ENCODE measurements at places on chromosomes 7 and 10. TPM values are rescaled to one million over a fixed set of nuclear protein-coding genes. Genes with fewer than 3 reads are reported as not detected.

Gene C10orf62
- 0.26 TPM for total RNA-seq

- peak; percentile 77 for DNase-seq
Observed at GRCh38 chr10:61902445-61903220, 1.1 kb downstream of the ARID5B start.

GRCh38 chr7:146136357-146136875 lies 19.8 kb downstream of the CNTNAP2 start:
- DNase-seq: no peak

GRCh38 chr10:9860045-9860444 lies 1157.6 kb upstream of the CELF2 start:
- no peak for DNase-seq

Gene PLAC9
- 1.0 TPM for total RNA-seq

GRCh38 chr10:78985973-78986818 lies 82.6 kb upstream of the ZMIZ1 start:
- peak; percentile 45 for DNase-seq

Gene PRF1
- total RNA-seq: not detected

- DNase-seq: peak; percentile 49
Observed at GRCh38 chr10:93579089-93579488, 12.6 kb downstream of the FFAR4 start.

Gene LIPK
- not detected for total RNA-seq

GRCh38 chr10:82420001-82420400 lies 545.0 kb downstream of the NRG3 start:
- DNase-seq: no peak

GRCh38 chr7:84462259-84462658 lies 267.7 kb upstream of the SEMA3A start:
- no peak for DNase-seq
